ENCODE measurements at places on chromosomes 1 and 21.

DNA sequence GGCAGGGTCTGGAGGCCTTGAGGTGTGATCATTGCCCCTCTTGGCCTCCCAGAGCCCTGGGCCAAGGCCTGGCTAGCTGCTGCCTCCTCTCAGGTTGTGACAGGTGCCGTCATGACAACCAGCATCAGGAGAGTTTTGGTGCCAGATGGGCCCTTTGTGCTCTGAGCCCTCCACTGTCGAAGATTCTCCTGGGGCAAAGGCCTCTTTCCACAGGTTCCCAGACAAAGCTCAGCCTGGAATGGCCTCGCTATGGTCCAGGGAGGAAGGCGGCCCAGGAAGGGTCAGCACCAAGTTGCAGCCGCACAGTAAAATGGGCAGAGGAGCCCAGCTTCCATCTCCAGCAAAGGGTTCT is 78.4 kb downstream of the ALPL start:
- H3K4me1 ChIP-seq, result no peaks in the 10 kb centered on the region
- no peaks in the 10 kb centered on the region for H3K36me3 ChIP-seq
- H3K27ac ChIP-seq, result no peak overlapping the region
- no peak for DNase-seq

- H3K27ac ChIP-seq, result no peak overlapping the region
- DNase-seq, result no peak
These were observed 1233.3 kb upstream of the B3GALT2 start for GRCh38 chr1:194419721-194420120.

DNA sequence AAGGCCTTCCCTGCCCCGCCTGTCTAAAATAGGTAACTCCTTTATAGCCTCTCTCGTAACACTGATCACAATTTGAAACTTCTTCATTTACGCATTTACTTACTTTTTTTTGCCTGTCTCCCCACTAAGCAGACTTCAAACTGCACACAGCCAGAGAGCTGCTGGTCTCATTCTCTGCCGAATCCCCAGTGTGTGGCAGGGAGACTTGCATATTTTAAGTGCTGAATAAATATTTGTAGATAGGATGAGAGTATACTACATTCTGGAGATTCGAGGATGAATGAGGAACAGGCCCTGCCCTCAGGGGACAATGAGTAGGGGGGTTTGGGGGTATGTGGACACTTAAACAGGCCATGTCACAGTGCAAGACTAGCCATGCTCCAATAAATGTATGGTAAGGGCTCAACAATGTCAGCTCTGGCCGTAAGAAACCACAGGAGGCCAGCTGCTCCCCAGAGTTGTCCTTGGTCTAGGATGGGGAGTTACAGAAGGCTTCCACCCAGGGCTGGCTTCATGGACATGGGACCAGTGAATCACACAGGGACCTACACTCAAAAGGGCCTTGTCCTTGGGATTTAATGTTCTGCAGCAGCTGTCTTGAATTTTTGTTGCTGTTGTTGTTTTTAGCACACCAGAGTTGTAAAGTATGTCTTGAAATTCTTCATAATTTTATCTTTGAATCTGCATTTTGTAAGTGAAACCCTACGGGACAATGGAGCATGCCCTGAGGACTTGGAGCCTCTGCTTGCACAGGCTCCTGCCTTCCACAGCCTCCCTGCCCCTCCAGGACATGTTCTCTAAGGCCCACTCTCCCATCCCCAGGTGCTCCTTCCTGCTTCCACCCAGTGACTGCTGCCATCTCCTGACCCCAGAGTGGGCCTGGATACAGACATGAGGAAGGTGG is 8.5 kb downstream of the DIO1 start:
- H3K27ac ChIP-seq, result no peak overlapping the region
- H3K4me1 ChIP-seq, result no peaks in the 10 kb centered on the region
- no peak overlapping the region for H3K4me3 ChIP-seq

DNA sequence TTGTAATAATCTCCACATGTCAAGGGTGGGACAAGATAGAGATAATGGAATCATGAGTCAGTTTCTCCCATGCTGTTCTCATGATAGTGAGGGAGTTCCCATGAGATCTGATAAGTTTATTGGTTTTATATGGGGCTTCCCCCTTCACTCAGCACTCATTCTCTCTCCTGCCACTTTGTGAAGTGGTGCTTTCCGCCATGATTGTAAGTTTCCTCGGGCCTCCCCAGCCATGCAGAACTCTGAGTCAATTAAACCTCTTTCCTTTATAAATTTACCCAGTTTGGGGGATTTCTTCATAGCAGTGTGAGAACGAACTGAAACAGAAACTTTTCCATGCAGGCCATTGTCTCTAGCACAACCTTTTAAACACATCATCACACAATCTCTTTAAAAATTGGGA is 221.5 kb upstream of the BRINP3 start:
- DNase-seq, result no peak
- no peak overlapping the region for H3K4me3 ChIP-seq
- H3K4me1 ChIP-seq, result no peaks in the 10 kb centered on the region
- H3K27ac ChIP-seq, result no peak overlapping the region

GRCh38 chr1:77688939-77689338 is 6.5 kb upstream of the ZZZ3 start:
- no peak for DNase-seq
- no peaks in the 10 kb centered on the region for H3K4me1 ChIP-seq
- no peak overlapping the region for H3K27ac ChIP-seq
- no peaks in the 10 kb centered on the region for H3K27me3 ChIP-seq

DNA sequence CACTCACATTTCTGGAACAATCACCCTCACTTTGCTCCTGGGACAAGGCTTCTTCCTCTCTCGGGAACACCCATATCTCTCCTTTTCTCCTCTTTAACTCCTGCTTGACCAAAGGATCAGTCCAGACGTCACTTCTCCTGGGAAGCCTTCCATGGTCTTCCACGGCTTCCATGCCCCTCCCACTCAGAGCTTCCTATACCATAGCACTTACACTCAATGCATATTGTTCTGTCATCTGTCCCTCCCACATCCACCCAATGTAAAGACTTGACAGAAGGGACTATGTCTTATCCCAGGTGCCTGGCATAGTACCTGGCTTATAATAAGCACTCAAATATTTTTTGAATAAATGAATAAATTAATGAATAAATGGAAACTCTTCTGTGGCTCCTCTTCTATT is 28.2 kb downstream of the CD34 start:
- peak overlapping the region; percentile 96 for H3K27ac ChIP-seq
- peak overlapping the region; percentile 49 for H3K4me3 ChIP-seq
- no peaks in the 10 kb centered on the region for H3K27me3 ChIP-seq
- no peak for DNase-seq

DNA sequence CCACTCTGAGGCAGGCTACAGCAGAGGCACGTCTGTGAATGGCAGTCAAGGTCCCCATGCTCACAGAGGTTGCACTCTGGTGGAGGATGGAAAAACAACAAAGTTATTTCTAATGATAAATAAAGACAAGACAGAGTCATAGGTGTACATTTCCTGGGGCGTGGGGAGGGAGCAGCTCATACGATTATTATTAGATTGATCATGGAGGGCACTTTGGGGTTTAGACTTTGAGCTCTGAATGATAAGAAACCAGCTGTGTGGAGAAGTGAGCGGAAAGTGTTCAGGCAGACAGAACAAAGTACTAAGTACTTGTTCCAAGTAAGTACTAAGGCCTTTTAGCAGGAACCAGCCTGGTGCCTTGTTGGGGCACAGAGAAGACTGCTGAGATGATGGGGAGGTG is 86.8 kb downstream of the BRINP2 start:
- no peaks in the 10 kb centered on the region for H3K4me1 ChIP-seq
- DNase-seq, result no peak
- no peak overlapping the region for H3K4me3 ChIP-seq
- no peak overlapping the region for H3K27ac ChIP-seq
- H3K36me3 ChIP-seq, result no peaks in the 10 kb centered on the region
- H3K27me3 ChIP-seq, result no peaks in the 10 kb centered on the region

DNA sequence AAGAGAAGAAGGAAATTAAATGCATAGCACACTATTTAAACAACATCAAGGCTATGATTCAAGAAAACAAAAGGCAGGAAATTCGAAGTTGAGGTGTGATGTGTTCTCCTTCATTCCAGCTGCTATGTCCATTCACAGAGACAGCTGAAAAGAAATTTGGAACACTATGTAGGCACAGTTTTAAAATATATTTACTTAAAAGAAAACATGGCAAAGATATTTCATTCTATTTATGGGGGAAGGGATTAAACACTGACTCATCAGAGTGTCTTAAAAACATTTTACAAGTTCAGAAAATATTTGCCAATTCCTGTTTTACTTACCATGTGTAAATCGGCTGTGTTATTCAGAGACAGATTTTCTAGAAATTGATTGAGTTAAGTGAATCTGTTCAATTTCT is 39.4 kb upstream of the NGF start:
- no peak overlapping the region for H3K4me3 ChIP-seq
- no peaks in the 10 kb centered on the region for H3K36me3 ChIP-seq
- no peak overlapping the region for H3K27ac ChIP-seq
- H3K27me3 ChIP-seq, result no peaks in the 10 kb centered on the region
- no peak for DNase-seq
- no peaks in the 10 kb centered on the region for H3K4me1 ChIP-seq

- H3K27ac ChIP-seq, result no peak overlapping the region
- peaks cover 5% of the 10 kb centered on the region for H3K4me1 ChIP-seq
- no peak for DNase-seq
- no peak overlapping the region for H3K4me3 ChIP-seq
- no peaks in the 10 kb centered on the region for H3K27me3 ChIP-seq
These were observed 39.0 kb downstream of the LRRC71 start for GRCh38 chr1:156959414-156959813.

DNA sequence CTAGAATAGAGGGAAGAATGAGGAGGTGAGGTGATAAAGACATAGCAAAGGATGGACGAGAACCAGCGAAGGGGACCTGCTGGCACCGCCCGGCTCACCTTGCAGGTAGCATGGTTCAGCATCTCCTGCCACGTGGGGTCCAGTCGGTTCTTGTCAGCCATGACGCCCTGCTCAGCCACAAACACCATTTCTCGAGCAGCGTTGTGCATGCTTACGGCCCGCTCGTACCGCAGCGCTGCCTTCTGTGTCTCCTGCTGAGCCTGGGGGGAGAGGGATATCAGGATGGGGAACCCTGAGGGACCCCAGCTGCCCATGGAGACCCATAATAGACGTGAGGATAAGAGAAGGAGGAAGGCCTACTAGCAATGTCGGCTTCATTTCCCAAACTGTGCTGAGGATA is 11.4 kb downstream of the SH3BP5L start:
- no peak overlapping the region for H3K4me3 ChIP-seq
- peaks cover 17% of the 10 kb centered on the region for H3K4me1 ChIP-seq
- H3K36me3 ChIP-seq, result peaks cover 74% of the 10 kb centered on the region
- no peak for DNase-seq
- H3K27me3 ChIP-seq, result no peaks in the 10 kb centered on the region

DNA sequence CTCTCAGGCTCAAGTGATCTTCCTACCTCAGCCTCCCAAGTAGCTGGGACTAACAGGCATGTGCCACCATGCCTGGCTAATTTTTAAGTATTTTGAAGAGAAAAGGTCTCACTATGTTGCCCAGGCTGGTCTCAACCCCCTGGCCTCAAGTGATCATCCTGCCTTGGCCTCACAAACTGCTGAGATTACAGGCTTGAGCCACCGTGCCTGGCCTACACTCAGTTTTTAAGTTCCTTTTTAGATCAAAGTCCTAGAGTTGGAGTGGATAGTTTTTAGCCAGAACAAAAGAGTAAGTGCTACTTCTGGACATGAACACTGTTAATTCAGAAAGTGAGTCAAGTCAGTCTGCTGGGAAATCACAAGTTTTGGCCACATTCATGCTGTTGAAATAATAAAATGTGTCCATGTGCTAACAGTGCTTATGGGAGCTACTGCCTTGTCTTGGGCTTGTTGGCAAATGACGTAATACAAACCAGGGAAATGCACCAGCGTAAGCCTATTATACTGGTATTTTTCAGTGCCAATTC is 84.2 kb downstream of the NDUFS5 start:
- DNase-seq, result no peak
- H3K4me1 ChIP-seq, result peaks cover 13% of the 10 kb centered on the region
- H3K4me3 ChIP-seq, result no peak overlapping the region
- H3K36me3 ChIP-seq, result no peaks in the 10 kb centered on the region
- H3K27me3 ChIP-seq, result no peaks in the 10 kb centered on the region

- H3K27ac ChIP-seq, result no peak overlapping the region
- DNase-seq, result peak; percentile 81
- H3K27me3 ChIP-seq, result no peaks in the 10 kb centered on the region
These were observed 66.1 kb downstream of the ADARB1 start for GRCh38 chr21:45140346-45140940.

GRCh38 chr1:176177764-176178163 is 29.3 kb downstream of the COP1 start:
- H3K27me3 ChIP-seq, result no peaks in the 10 kb centered on the region
- no peak overlapping the region for H3K27ac ChIP-seq
- H3K4me3 ChIP-seq, result no peak overlapping the region
- no peak for DNase-seq
- no peaks in the 10 kb centered on the region for H3K4me1 ChIP-seq
- peaks cover 19% of the 10 kb centered on the region for H3K36me3 ChIP-seq

DNA sequence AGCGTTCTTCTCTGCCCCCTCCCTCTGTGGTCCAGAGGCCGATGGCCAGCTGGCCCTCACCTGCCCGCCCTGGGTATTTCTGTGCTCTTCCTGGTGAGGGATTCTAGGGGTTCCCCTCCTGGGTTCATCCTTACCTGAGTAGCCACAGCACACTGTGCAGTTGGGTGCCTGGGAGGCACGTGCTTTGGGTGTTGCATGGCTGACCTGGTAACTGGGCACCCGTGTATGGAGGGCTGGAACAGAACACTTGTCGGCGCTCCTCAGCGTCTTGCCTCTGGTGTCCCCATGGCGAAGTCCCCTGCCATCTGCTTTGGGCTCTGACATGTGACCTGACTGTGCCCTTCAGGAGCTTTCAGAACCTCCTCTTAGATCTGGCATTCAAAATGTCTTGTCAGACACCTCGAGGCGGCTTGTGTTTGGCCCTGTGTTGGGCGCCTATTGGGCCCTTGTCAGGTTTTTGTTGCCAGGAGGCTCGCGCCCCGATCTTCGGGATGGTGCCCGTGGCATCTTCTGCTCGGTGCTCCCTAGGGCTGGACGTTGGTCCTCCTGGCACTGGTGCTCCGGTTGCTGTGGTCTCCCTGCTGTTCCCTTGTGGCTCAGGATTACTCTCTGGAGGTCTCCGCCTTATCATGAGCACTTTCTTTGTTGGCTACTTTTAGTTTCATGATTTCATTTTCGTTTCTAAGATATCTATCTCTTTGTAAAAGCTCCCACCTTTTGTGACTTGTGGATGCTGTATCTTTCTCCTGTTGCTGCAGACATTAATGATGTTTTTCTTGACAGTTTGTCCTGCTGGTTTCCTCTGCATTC is 28.5 kb downstream of the SKI start:
- peaks cover 6% of the 10 kb centered on the region for H3K4me1 ChIP-seq
- DNase-seq, result no peak
- peaks cover 10% of the 10 kb centered on the region for H3K36me3 ChIP-seq
- peak overlapping the region; percentile 92 for H3K27ac ChIP-seq
- no peaks in the 10 kb centered on the region for H3K27me3 ChIP-seq

Data from thymus (tissue), 14 donors.